ENCODE measurements at places on chromosomes 13 and 19.

GRCh38 chr13:85509512-85509911, 289.7 kb downstream of the SLITRK6 start:
- DNase-seq, result no peak

- DNase-seq, result no peak
Observed at GRCh38 chr13:97798836-97799235, 154.6 kb upstream of the IPO5 start.

DNA sequence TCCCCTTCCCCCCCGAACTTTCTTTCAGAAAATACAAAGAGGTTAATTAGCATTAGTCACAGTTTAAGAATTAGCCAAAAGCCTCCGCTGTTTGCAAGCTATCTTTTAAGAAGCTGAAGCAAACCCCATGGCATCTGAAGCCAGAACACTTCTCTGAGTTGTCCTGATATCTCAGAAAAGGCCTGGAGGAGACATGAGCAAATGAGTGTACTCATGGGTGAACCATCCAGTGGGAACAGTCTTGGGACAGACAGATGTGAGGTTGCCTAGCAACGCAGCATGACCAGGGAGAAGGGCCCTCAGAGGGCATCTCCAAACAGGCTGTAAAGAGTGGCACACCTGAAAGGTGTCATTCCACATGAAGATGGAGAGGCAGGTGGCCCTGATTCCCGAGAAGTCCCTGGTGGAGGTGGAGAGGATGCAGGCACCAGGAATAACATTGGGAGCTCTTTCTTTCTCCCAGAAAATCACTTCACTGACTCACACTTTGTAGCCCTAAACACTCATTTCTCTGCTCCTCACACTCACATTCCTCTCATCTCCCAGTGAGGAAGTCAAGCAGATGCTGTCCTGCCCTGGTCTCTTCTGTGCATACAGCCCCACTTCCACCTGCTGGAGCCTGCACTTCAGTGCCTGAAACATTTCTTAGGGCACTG, 87.0 kb upstream of the TSHZ3 start:
- no peak for DNase-seq

DNA sequence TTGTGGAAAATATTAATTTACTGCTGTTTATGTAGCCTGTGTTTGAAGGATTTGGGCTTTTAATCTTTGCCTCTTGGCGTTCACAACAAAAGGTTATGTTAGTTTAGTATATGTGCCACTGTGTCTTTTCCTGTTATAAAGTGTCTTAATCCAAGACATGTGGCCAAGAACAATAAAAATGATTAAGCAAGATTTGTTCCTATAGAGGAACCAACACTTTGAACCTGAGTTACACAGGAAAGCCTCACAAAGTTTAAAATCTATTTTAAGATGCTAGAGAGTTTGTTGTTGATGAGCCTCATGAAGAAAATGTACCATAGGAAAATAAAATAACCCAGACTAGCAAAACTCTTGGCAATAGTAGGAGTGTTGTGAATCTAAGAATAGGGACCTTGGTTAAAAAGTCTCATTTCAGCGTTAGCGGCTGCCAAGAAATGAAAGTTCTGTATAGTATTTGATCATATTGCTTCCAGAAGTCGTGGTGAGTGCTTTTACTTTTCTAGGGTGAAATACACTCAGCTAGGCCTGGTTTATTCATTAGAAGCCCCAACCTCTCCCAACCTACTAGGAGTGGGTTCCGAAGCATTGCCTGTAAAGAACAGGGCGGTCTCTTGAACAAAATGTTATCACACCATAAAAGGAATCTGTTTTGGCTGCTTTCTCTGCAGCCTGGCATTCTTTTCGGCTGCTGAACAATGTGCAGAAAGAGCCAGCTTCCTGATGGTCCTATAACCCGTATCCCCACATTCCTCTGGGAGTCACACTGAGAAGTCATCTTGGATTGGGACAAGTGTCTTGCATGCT, 102.6 kb downstream of the LRCH1 start:
- DNase-seq, result no peak

DNA sequence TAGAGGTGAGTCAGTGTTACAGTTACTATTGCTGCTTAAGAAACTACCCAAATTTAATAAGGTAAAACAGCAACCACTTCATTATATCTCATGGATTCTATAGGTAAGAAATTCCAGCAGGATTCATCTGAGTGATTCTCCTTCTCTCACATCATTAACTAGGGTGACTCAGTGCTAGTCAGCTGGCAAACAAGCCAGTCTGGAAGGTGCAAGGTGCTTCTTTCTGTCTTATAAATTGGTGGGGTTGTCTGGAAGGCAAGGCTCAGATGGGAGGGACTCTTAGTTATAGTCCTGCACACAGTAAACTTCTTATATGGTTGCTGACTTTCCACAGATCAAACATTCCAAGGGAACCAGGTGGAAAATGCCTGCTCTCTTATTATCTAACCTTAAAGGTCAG, 484.5 kb downstream of the GPC5 start:
- no peak for DNase-seq

GRCh38 chr13:31747291-31747690, 8.0 kb downstream of the RXFP2 start:
- DNase-seq, result no peak

DNA sequence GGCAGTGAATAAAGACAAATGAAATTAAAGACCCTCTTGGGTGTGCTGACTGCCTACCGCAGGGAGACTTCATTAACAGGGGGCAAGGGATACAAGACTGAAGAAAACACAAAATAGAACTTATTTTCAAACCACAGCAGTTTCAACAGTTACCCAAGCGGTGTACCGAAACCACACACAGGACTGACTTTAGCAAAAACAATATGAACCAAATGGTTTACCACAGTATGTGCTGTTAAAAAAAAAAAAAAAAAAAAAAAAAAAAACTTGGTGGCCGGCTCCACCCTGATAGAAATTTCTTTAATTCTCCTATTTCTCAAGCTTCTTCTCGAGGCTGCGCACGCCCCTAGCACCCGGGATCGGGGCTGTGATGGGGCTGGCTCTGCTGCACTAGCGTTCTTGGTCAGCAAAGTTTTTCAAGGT, 42.6 kb downstream of the KLF2 start:
- DNase-seq, result no peak

GRCh38 chr19:3979289-3979673, 6.0 kb downstream of the EEF2 start:
- no peak for DNase-seq

DNA sequence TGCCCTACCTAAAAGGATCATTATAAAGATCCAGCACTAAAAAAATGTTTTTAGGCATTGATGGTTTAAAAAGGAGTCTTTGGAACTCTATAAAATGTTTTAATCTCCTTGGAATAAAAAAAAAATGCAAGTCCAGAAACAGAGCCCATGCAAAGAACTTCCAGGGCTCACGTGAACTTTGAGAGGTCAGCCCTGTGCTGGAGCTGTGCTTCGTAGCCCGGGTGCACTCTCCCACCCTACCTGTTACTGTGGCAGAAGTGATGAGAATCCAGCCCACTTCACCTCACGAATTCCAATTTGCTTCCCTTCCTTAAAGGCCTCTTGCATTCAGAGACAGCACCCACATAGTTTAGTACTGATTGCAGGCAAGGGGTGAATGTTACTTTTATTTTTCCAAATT, 267.7 kb downstream of the SHISA2 start:
- no peak for DNase-seq

- no peak for DNase-seq
Observed at GRCh38 chr19:30450835-30451321, 78.7 kb downstream of the ZNF536 start.

- no peak for DNase-seq
Observed at GRCh38 chr19:50319156-50319555, 10.0 kb downstream of the KCNC3 start.

GRCh38 chr19:33784432-33784831, 12.2 kb upstream of the KCTD15 start:
- no peak for DNase-seq

- DNase-seq, result no peak
Observed at GRCh38 chr19:46481223-46481848, 10.0 kb upstream of the PNMA8A start.

GRCh38 chr13:99266827-99267226, 8.6 kb upstream of the GPR18 start:
- no peak for DNase-seq

- DNase-seq, result peak; percentile 33
Observed at GRCh38 chr13:55705971-55706370, 1434.7 kb upstream of the PRR20A start.

DNA sequence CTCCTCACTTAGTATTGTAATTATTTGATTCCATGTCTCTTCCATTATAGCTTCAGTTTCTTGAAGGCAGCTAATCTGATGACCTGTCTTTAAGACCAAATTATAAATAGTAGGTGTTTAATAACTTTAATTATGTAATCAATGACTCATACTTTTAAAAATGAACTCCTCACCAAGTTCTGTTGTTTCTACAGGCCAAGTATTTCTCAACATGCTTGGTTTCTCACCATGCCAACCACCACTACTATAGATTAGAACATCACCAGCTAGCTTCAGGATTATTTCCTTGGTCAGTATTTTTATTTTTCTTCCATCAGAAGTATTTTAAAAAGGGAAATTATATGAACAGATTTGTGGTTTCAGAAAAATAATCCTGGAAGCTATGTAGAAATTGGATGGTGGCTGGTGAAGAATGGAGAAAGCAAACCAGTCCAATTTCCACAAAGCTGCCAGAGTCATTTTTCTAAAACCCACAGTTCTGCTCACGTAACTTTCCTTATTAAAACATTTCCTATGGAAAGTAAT, 237.7 kb upstream of the DACH1 start:
- no peak for DNase-seq

DNA sequence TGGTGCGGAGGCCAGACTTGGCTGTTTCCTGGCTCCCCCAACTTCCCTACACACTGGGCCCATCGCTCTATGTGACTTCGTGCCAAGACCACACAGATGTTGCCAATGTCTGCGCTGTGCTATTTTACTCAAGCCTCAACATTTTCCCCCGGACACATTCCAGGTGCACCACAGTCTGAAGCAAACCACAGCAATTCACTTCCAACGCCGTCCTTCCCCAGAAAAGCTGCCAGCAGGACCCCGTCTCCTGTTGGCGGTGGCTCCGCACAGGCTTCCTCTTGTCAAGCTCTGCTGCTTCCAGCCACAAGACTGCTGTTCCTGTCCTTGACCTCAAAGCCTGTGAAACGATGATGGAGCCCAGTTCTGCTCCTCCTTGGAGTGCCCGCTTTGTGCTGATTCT, 100.7 kb downstream of the CRYL1 start:
- DNase-seq, result no peak

GRCh38 chr19:41328157-41328841, 18.3 kb downstream of the CCDC97 start:
- DNase-seq, result no peak

DNA sequence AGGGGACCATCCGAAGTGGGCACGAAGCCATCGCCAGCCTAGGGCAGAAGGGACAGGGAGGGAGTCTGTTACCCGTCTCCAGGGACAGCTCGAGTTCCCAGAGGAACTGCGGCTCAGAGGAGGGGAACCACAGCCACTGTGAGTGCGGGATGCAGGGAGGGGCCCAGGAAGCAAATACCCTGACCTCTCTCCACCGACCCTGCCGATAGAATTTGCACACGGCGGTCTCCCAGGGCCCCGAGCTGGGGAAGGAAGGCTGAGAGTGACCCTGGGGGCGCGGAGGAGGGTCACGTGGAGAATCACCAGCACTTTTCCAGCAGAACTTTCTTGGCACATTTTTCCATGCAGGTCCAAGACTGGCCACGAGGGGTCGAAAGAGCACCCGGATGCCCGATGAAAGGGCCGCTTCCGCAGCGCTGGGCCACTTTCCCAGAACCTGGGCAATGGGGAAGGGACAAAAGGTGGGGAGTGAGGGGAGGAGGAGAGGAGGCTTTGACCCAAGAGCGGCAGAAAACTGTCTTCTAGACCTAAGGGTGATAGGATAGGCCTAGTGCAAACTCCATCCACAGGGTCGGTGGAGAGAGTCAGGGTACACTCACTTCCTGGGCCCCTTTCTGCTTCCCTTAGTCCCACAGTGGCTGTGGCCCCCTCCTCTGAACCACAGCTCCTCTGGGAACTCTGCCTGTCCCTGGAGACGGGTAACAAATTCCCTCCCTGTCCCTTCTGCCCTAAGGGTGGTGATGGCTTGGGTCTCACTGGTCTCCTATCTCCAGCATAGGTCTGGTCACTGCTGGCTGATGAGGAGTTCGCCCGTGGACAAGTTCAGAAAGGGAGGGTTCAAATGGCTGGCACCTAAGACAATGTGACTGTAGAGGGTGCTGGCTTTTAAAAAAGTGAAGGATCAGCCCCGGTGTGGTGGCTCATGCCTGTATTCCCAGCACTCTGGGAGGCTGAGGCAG, 5.3 kb upstream of the GPR4 start:
- peak; percentile 8 for DNase-seq

DNA sequence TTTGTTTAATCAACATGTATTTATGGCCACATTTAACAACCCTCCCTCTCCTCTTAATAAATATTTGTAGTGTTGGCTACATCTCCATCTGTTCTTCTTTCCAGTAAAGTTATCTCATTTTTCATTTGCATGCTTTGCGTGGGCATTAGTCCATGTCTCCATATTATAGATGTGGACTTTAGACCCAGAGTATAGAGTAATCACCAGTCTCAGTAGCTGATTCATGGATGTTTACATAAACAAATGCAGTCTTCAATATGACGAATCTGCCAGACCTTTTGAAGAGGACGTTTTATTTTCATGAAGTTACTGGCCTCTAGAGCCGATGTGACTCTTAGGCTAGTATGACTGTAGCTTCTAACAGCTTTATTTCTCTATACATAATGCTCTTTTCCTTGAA, 1546.2 kb downstream of the OLFM4 start:
- no peak for DNase-seq

DNA sequence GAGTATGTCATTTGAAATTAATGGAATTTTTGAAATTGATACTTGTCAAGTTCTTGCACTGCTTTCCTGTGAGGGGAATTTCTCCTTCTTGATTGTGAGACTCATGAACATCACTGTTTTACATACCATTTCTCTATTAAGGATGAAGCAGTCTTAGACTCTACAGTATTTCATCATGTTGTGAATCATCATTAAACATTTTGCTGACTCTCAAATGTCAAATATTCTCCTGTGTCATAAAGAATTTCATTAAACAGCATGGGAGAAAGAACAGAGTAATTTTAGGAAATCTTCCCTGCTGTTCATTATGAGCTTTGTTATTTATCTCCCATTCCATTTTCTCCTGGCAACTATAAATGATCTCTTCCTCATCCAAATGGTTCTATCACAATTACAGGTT, 729.0 kb downstream of the PCDH9 start:
- DNase-seq, result no peak

GRCh38 chr19:33604651-33605050, 17.1 kb upstream of the CHST8 start:
- no peak for DNase-seq

GRCh38 chr13:76223565-76223964, 587.4 kb downstream of the LMO7 start:
- no peak for DNase-seq

- no peak for DNase-seq
Observed at GRCh38 chr19:1852581-1853128, 4.4 kb upstream of the REXO1 start.

- no peak for DNase-seq
Observed at GRCh38 chr13:38767506-38768265, 80.8 kb downstream of the FREM2 start.

- no peak for DNase-seq
Observed at GRCh38 chr13:32659736-32660135, 73.5 kb downstream of the PDS5B start.

GRCh38 chr13:109751477-109751876, 34.9 kb downstream of the IRS2 start:
- DNase-seq, result no peak

- DNase-seq, result no peak
Observed at GRCh38 chr19:13505761-13506470, 363 bp downstream of the CACNA1A start.

- no peak for DNase-seq
Observed at GRCh38 chr13:74758188-74758587, 624.0 kb upstream of the KLF12 start.

- no peak for DNase-seq
Observed at GRCh38 chr13:114122591-114123211, 9.7 kb downstream of the RASA3 start.

- DNase-seq, result no peak
Observed at GRCh38 chr13:98998831-98999638, 21.2 kb upstream of the DOCK9 start.

Measured in NCI-H1092 treated with DMSO at 0.1 percent for 48 hours (cell line).